Hematopoietic multipotent progenitor cell treated with erythropoietin and hydrocortisone succinate and interleukin-3 and kit ligand, for 8 days (in vitro differentiated cells): ENCODE measurements at places on chromosomes 7 and 10.

DNA sequence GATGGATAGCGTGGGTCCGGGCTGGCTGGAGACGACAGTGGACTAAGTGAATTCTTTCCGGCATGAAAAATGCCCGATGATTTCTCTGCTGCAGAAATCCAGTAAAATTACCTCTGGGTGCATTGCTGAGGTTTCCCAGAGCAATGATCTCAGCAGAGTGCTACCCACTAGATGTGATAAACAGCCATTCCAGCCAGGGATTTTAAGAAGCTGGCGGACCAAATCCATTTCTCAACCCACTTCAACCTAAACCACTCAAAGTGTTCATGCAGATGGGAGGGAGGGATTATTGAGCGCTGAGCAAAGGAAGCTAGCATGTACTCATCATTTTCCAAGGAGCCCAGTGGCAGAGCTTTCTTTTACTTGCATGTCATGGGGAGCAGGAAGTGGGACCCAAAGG is 116.7 kb downstream of the PRKCQ start:
- no peak for DNase-seq

- DNase-seq = peak; percentile 74
Measured at GRCh38 chr7:50306494-50307367, 2.2 kb downstream of the IKZF1 start.

DNA sequence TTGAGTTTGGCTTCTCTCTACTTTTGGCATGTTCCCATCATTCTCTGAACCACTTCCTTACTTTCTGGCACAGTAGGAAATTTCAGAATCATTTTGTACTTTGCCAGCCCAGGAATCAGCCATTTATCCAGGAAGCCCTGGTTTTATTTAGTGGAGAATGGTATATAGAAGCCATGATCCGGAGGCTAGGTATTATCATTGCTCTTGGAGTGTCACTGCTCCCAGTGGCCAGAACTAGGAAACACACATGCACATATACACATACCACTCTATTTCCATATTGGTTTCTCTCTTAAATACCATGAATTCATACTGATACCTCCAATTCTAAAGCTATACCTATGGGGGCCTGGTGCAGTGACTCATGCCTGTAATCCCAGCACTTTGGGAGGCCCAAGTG is 36.3 kb downstream of the SUFU start:
- peak; percentile 28 for DNase-seq

DNA sequence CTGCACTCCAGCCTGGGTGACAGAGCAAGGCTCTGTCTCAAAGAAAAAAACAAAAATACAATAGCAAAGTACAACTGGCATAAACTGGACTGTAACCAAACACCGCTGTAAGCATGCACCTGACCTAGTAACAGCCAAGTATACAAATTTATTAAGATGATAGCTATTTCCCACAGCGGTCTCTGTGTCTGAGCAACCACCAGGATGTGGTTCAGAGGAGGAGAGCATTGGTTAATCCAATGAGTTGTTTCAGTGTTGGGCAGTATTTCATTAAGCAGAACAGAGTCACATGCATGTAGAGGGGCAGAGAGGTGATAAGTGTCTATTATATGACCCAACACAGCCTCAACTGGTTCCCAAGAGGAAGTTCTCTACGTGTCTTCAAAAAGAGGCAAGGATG is 4.0 kb downstream of the SLC16A12 start:
- no peak for DNase-seq

DNA sequence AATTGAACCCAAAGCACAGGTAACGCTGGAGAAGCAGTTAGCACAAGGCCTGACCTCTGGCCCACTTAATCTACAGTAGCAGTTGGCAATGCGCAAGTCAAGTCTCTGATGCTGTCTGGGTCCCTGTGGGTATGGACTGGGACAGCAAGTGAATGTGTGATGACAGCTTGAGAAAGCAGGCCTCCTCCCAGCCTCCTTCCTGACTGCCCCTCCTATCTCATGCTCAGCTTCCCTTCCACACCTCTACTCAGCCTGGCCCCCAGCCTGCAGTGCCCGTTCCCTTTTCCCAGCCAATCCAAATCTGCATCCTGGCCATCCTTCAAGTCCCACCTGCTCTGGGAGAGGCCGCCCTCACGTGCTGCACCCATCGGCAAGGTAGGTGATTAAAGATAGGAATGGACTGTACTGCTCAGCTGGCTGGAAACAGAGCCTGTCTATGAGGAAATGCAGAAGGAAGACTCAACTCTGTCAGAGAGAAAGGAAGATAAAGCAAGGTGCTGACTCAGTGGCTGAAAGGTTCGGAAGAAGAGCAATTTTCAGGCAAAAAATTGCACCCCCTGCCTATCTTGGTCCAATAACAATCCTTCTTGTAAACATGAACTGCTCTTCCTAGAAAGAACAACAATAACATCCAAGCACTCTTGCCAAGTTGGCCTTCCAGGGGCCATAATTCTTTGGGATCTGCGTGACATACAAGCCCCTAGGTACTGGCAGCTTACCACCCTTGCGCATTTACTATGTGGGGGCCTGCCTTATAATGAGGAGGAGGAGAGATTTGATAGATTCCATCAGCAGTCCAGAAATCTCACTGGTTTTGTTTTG is 16.6 kb upstream of the FGFR2 start:
- no peak for DNase-seq

DNA sequence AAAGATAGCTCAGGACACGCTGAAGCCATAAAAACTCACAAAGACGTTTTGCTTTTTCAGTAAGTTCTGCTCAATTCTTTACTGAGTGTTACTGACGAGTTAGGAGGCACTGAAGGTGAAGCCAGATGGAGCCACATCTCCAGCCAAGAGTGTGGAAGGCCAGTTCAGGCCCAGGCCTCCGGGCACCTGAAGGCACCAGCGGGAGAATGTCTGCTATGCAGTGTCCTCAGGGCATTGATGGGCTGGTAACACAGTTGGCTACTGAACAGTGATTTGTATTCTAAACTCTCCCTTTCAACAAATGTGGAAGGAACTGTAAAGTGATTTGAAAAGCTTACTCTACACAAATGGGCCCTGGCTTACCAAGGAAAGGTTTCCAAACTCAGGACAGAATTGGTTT is 64.8 kb upstream of the SVIL start:
- DNase-seq = no peak

DNA sequence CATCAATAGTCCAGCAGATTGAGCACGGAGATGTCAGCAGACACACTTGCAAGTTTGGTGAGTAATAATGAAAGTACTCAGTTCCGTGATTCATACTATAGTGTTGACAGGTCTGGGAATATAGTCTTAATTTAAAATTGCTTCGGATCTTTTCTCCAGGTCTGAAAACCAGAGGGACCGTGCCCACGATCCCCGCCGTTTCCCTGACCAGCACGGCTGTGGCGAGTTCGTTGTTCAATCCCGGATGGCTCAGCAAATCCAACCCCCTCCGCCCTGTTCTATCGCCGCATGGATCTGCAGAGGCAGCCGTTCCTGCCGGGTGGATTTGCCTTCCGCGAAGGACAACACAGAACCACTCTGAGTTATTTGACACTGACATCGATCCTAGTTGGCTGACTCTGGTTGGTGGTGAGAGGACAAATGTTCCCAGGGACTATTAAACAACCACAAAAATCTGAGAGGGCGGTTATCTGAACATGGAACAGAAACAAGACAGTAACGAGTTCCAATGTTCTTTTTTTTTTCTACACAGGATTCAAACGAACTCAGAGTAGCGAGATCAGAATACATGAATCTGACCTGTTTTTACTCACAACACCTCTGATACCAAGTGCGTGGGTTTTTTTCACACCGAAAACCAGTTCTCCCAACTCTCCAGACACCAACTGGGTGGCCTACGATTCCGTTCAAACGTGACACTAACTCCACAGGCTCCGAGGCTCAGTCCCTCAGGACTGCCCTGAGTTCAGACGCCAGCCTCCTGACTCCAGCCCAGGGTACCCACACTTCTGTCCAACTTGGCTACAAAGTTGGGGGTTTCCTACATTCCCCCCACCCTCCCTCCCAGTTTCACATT is 52.7 kb downstream of the RBM17 start:
- DNase-seq = no peak

DNA sequence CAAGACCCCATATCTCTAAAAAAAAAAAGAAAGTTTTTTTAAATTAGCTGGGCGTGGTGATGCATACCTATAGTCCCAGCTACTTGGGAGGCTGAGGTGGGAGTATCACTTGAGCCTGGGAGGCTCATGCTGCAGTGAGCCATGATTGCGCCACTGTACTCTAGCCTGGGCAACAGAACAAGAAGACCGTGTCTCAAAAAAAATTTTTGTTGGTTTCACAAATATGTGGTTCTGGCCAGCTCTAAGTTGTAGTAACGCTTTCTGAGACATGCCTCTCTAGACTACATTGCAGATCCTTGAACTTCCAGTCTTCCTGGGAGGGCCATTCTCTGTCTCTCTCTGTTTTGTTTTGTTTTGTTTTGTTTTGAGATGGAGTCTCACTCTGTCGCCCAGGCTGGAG is 24.6 kb upstream of the RHBDD2 start:
- DNase-seq = no peak

DNA sequence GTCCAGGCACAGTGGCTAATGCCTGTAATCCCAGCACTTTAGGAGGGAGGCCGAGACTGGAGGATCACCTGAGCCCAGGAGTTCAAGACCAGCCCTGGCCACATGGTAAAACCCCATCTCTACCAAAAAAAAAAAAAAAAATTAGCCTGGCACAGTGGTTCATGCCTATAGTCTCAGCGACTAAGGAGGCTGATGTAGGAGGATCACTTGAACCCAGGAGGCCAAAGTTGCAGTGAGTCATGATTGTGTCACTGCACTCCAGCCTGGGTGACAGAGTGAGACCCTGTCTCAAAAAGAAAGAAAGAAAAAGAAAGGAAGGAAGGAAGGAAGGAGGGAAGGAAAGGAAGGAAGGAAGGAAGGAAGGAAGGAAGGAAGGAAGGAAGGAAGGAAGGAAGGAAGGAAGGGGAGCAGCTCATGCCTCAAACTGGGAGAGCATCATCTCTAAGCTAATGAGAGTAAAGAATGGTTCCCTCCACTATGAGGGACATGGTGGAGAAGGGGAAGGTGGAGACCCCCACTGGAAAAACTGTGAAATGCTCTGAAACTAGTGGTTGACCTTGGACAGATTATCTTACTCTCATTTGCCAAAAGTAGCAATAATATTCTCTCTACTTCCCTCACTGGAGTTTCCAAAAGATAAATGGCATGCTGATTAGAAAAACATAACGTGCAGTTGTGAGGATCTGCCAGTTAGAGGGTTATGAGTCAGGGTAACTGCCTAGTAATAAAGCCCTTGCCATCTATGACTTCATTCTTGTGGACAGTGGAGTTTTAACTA is 16.8 kb downstream of the GIMAP5 start:
- DNase-seq = peak; percentile 38

DNA sequence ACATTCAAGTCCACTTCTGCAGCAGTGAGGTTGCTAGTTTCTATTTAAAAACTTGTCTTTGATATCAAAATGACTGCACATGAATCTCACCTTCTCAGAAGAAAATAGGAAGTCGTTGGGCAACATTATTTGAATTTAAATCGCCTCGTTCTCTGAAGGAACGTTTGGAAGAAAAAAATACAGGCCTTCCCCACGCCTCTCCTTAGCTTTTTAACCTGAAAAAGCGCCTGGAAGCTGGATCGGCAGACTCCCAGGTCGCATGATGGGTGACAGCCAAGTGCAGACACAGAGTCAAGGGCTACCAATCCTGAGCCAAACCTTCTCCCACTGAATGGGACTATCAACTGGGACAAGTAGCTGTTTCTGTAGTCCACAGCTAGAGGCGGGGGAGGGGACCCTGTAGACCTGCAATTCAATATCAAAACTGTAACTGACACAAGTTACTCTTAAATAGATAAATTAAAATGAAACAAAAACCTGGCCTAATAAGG is 2.2 kb downstream of the FAM53B start:
- peak; percentile 43 for DNase-seq

DNA sequence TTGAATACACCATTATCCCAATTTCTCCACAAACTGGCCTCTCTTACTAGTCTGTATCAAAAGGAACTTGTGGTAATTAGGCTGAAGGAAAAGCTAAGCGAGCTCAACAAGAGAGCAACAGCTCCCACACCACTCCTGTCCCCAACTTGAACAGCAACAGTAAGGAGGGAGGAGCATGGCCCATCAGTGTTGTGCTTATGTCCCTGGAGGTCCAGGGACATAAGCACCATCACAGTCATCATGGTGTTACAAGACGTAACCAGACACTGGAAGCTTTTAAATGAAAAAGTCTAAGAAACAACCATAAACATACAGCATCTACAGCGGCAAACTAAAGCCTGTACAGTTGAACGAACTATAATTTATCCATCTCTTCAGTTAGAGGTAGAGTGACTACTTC is 989 bp downstream of the ERLIN1 start:
- DNase-seq = peak; percentile 70

- DNase-seq = no peak
Measured at GRCh38 chr7:86720306-86720705, 76.6 kb downstream of the GRM3 start.

GRCh38 chr10:34656661-34657060 is 158.4 kb downstream of the PARD3 start:
- DNase-seq = no peak

- DNase-seq = no peak
Measured at GRCh38 chr7:92010215-92010614, 69.6 kb downstream of the AKAP9 start.

DNA sequence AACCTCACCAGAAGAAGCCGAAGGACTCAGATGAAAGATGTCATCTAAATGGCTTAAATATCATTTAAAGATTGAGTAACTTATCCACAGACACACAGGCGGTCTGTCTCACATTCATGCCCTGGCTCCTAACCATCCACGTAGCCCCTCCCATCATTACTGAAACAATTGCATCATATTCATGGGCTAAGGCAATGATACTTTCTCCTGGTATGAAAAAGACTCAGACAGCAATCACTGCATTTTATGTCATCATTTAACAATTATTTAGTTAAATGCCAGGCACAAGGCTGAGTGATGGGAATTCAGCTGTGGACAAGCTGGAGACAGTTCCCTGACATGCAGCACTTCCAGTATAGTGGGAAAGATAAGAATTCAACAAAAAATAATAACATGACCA is 11.2 kb upstream of the TECTB start:
- no peak for DNase-seq

DNA sequence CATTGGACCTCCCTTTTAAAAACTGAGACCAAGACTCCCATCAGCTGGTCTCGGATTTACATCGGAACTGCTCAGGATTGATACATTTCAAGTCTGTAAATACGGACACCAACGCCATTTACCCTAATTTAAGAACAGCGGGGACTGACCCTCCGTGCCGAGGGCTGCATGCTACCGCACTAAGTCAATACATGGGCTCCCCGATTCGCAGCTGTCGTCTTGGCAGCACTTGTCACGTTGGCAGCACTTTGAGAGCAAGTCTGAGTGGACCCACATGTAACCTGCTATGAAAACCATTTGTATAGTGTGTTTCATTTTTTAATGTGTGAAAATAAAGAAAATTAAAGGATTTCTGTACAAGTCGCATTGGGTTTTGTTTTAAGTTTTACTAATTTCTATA is 83.4 kb downstream of the EZH2 start:
- DNase-seq = no peak

- DNase-seq = no peak
Measured at GRCh38 chr7:55052081-55052480, 33.3 kb downstream of the EGFR start.

DNA sequence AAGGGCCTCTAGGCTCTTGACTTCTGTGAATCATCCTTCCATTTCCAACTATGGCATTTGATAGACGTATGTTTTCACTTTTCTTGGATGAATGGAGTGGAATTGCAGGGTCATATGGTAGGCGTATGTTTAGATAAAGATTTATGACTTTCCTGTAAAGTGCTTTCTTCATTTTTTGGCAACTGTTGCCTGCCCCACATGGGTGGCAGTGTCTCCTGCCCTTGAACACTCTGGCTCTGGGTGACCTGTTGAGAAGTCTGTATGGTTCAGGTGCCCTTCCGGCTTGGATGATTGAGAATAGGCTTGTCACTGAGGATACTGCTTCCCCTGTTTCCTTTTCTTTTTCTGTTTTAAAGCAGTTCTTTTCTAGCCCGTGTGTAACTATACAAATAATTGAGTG is 23.1 kb downstream of the RET start:
- DNase-seq = no peak
